ENCODE measurements at places on chromosomes 7 and 10.

GRCh38 chr10:129755621-129756020 lies 208.5 kb downstream of the EBF3 start:
- DNase-seq = no peak

DNA sequence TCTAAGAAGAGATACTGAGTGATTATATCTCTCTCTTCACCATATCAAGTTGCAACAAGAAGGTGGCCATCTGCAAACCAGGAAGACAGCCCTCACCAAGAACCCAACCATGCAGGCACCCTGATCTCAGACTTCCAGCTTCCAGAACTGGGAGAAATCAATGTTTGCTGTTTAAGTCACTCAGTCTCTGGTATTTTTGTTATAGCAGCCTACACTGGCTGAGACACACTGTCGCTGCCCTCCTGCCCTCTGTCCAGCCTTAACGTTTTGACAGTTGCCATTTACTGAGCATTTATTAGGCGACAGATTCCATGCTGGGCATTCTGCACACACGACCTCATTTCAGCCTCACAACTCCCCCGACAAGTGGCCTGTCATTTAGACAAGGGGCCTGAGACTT lies 9.5 kb upstream of the HMX3 start:
- no peak for DNase-seq

DNA sequence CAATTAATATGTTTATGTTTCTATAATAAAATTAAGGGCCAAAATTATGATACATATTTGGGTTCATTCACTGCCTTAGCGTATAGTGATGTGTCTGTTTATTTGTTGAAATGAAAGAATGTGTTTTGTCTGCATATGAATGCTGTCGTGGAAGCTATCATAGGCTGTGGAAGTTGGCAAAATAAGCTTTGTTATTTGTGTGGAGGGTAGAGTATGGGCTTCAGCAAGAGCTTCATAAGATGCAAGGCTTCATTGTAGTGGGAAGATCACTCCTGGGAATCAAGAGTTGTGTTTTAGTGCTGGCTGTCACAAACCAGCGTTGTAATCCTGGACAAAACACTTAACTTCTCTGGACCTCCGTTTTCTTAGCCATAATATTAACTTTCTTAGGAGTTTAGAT lies 2.5 kb downstream of the SLK start:
- no peak for DNase-seq

- DNase-seq = no peak
These were observed 580.0 kb downstream of the XPNPEP1 start for GRCh38 chr10:109343293-109343692.

GRCh38 chr10:8052341-8052955 lies 2.0 kb upstream of the GATA3 start:
- DNase-seq = no peak

DNA sequence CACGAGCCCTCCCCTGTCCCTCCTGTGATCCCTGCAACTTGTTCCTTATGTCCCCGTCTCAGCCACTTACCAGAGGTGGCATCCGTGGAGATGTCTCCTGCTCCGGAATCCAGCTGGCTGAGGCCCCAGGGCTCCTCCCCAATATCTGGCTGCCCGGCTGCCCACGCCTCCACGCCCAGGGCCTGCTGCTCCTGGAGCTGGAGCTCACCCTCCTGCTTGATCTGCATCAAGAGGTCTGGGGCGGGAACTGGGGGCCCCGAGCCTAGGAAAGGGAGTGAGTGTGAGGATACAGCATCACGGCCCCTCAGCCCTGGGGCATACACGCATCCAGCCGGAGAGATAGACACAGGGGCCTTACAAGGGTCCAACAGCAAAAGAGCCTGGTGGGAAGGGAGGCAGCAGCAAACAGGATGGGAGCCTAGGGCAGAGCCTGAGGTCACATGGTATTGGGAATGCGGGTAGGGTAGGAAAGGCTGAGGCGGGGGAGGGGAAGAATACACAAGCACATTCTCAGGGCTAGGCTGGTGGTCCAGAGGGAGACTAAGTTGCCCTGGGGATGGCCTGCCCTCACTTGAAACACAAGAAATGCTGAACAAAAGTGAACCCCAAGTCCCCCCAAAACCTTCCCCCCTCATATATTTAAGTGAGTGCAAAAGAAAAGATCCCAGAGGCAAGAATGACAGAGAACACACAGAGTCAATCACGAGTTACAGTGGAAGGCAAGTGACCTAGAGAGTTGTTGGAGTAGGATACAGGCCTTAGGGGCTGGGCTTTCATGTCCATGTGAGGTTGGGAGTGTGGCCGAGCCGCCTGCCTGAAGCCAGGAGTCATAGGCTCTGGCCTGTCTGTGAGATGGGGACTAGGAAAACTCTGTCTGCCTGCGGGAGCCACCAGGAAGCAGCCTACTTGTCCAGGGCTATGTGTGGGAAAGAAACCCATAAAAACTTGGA lies 16.9 kb upstream of the ZNF777 start:
- DNase-seq = no peak

DNA sequence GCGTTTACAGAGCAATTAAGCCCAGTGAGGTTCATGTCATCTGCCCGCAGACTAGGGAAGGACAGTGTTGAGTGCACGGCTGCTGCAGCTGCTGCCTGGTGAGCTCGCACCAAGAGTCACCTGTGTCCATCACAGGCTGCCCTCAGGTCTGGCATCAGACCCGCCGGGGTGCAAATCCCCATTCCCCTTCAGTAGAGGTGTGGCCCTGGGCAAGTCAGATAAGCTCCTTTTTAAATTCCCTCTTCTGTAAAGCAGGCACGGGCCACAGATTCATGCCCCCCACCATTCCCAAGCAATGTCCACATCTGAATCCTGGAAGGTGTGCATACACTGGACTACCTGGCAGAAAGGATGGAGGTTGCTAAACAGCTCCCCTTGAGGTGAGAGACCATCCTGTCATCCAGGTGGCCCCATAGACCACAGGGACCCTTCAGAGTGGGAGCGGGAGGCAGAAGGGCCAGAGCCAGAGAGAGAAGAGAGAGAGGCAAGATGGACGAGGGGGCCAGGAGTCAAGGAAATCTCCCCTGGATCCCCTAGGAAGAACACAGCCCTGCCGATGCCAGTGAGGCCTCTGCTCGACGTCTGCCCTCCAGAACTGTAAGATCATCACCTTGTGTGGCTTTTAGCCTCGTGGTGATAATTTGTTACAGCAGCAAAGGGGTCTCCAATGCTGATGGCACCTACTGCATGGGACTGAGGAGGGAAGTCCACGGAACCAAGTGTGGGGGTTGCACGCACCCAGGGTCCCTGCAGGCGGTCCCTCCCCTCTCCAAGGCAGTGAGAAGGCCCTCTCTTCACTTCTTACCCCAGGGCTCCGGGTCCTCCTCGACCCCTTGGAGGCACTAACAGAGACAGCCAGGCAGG lies 168.8 kb downstream of the TCERG1L start:
- no peak for DNase-seq

GRCh38 chr7:151282111-151282510 lies 33.6 kb upstream of the SMARCD3 start:
- no peak for DNase-seq

DNA sequence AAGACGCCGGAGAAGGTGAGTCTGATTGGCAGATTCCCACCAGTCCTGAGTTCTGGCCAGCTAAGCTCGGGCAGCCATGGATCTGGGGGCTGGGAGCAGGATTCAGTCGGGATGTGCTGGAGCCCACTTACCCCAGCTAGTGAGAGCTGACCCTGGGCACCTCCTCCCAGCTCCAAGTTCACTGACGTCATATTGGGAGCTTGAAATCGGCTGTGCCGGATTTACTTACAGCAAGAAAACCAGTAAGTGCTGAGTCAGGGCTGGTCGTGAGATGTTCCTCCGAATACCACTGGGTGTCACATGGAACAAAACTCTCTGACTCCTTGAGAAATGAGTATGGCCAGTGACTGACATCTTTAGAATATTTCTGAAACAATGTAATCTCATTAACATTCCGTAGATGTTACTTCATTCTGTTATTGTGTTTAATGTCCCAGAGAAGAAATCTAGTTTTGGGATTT lies 621.2 kb downstream of the SDK1 start:
- no peak for DNase-seq

DNA sequence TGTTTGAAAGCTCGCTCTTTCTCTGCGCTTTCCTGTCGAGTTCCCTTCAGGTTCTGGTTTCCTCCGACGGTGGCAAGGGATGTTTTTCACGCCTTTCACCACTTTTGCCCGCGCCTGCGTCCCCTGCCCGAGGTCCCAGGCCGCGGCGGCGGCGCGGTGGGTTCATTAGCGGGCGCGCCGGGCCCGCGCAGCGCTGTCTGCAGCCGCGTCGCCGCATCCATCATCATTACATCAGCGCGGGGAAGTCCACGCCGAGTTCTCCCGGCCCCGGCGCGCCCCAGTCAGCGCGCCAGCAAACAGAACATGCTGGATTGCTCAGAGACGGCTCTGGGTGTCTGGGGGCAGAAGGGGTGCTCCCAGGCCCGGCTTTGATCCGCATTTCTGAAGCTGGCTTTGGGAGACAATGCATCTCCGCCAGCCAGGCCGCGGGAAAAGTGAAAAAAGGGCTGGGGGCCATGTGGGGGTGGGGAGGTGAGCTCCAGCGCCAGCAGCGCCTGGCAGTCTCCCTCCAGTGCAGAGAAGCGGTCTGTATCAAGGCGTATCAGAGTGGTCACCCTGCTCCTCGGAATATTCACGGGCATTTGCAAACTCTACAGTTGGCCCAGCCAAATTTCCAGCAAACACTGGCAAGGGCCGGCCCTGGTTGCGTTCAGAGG lies 8.9 kb downstream of the GLI3 start:
- DNase-seq = no peak

- DNase-seq = no peak
These were observed 52.9 kb downstream of the STK32C start for GRCh38 chr10:132254841-132255240.

DNA sequence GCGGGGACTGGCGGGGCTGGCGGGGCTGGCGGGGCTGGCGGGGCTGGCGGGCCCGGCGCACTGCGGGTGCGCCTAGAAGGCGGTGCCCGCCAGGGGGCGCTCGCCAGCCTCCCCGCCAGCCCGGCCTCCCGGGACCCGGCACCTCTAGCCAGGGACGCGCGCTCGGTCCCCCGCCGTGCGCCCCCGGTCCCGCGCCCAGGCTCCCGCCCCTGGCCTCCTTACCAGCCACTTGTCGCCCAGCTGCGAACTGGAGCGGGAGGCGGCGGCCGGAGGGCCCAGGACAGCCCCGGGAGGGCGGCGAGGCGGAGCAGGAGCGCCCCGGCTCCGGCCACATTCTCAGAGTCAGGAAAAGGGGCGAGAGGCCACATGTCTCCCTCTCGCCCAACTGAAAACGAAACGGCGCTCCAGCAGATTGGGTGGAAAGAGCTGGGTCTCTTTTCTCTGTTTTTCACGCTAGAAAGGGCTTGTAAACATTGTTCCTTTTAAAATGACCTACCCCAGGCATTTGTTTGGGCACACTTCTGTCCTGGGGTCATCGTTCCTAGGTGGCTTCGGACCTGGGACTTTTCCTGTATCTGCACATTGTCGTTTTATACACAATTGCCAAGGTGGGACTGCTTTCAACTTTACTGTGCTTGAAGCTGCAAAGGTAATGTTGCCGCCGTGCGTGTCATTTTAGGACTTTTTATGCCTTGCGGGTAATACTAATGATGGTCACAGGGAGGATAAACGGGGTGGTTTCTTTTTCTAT lies 378 bp upstream of the PRKCQ start:
- peak; percentile 80 for DNase-seq

DNA sequence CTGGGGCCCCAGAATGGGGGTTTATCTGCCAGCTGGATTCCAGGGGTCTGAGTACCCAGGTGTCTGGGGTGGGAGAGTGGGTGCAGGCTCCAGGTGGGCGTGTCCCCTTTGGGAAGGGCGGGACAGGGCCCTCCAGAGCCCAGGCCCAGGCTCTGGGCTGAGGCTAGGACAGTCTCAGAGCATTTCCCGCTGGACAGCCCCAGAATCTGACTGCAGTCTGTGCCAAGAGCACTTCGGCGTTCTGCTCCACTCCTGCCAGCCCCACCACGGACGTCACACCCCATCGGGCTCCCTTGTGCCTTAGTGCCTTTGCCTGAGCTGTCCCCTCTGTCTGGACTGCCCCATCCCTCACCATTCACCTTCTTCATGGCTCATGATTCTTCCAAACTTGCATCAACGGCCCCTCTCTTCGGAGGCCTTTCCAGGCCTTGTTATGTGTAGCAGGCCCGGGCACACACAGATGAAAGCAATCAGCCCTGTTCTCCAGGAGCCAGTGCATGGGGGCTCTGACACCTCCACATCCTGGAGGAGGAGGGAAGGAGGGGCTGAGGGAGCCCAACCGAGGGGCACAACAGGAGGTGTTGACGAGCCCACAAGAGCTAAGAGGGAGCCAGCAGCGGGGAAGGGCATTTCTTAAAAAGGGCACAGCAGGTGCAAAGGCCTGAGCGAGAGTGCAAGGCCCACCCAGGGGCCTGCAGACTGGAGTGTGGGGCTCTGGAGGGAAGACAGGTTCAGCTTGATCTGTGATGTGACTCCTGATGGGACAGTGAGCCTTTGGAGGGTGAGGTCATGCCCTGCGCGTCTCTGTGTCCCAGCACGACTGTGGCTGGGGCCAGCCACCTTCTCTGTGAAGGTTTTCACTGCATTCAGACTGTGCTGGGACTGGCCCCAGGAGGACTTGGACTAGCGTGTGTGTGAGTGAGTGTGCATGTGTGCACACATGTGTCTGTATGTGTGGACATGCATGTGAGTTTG lies 41.7 kb downstream of the GTF2IRD1 start:
- DNase-seq = no peak

DNA sequence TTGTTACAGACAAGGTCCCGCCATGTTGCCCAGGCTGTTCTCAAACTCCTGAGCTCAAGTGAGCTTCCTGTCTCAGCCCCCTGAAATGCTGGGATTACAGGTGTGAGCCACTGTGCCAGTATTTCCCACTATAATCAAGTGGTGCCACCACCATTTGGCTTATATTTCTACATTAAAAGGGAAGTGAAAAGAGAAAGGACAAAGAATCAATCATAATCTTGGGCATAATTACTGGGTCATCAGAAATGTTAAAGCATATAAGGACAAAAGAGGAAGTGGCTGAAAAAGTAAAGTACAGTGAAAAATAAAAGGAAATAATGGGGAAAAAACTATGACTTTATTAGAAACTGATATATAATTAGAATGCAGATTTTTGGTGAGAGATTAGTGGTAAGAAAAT lies 25.7 kb upstream of the ENTPD1 start:
- DNase-seq = no peak

GRCh38 chr7:87876869-87877234 lies 559 bp downstream of the DBF4 start:
- DNase-seq = peak; percentile 20

DNA sequence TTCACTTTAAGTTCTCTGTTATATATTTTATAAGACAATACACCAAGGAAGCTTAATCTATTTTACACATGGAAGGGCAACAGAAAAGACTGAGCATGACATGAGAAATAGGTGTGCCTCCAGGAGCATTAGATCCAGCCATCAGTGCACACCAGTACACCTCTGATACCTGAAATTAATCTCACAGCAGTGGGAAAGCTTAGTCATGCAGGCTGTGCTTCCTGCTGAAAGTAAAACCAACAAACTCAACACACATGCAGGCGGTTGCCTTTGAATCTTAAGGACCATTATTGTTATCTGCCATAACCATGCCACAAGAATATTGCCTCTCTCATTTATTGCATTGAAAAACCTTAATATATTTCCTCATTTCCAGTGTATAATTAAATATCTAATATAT lies 16.4 kb upstream of the ANKRD30A start:
- no peak for DNase-seq

All from stimulated activated CD4-positive, alpha-beta T cell treated with anti-CD3 and anti-CD28 coated beads, Interleukin-15, amount 100 ng/mL, for 1 hour (primary cell).